ENCODE measurements at places on chromosomes 2 and 18. TPM values are rescaled to one million over a fixed set of nuclear protein-coding genes. Genes with fewer than 3 reads are reported as not detected.
A peak's percentile ranks its signal among the peaks of the same experiment; 100 is the strongest.

- DNase-seq, result no peak
These were observed 691.4 kb upstream of the FSHR start for GRCh38 chr2:49845671-49846070.

RPRM gene
- 0.21 TPM for total RNA-seq

GRCh38 chr2:71005271-71006202, 10.9 kb upstream of the TEX261 start:
- no peak for DNase-seq

FBXO48 gene
- 0.82 TPM for total RNA-seq

GRCh38 chr2:70083344-70084156, 3.7 kb upstream of the PCBP1 start:
- no peak for DNase-seq

GRCh38 chr2:75720525-75720924, 9.8 kb upstream of the GCFC2 start:
- DNase-seq, result no peak

GRCh38 chr2:188295067-188295685, 3.5 kb downstream of the GULP1 start:
- peak; percentile 5 for DNase-seq

- DNase-seq, result no peak
These were observed 144.2 kb upstream of the DLGAP1 start for GRCh38 chr18:4599312-4599711.

IL1F10 gene
- not detected for total RNA-seq

GNAL gene
- 3.9 TPM for total RNA-seq

- peak; percentile 89 for DNase-seq
These were observed 92.0 kb downstream of the HDAC4 start for GRCh38 chr2:239308661-239309397.

DNA sequence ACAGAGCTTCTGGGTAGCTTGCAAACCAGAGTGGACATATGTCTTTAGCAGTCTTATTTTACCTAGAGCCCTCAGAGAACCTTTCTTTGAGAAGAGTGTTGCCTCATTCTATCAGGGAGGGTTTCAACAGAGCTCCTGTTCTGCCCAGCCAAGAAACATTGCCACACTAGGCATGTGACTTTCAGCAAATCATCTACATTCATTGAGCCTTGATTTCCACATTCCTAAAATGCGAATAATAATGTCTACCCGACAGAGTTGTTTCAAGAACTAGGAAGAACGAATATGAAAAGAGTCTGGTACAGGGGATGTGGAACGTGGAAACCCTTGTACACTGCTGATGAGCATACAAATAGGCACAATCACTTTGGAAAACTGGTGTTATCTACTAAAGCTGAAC, 7.8 kb upstream of the PRKAG3 start:
- no peak for DNase-seq

GRCh38 chr2:69013142-69013839, at the start of gene ANTXR1:
Gene ANTXR1 (plus strand): TSS chr2:69013179. CDS start chr2:69013500, 321 bp downstream.
- peak; percentile 93 for DNase-seq

LIPG gene
- total RNA-seq, result 2.9 TPM

SH3BP4 gene
- 20.0 TPM for total RNA-seq

DNA sequence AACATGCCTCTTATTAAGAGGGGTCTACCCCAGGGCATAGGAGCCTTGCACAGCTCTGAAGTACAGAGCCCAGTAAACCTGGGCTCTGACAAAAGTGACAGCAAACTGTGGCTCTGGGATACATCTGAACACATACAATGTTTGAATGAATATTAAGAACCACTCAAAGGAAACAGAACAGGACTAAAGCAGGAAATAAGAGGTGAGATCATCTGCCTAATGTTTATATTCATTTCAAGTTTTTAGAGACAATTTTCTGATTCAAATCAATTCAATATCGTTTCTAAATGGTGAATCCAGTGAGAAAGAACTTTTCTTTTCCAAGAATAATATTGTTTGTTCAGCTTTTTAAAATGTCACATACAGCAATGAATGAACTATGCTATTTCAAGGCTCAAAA, 136.7 kb upstream of the CAVIN2 start:
- DNase-seq, result no peak

DNA sequence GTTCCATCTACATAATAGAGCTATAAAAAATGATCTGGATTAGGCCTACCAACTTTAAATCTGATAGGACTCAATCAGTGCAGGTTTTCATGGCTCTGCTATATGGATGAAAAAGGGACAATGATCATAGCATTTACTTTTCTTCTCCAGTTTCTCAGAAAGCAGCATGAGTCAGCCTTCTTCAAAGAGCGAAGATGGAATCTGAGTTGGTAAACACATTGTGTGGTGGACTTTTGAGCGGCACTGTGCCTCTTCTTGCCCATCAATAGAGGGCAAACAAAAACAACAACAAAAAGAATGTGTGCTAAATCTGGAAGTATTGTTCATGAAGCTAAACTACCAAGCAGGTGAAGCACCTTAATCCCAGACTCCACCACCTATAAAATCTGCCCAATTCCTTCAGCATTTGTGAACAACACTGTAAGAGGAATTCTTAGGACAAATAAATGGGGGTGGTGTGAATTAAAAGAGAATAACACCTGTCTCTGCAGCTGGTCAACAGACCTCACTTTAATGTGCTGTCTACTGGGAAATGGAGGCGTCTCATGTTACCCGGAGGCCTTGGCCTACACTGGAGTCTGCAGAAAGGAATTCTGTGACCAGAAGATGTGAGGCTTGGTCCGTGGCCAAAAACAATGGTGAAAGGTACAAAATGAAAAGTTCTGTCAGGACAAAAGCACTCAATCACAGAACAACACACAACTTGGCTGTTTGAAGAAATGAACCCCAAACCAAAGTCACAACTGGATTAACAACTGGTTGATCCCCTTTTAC, 609.0 kb downstream of the IRS1 start:
- peak; percentile 70 for DNase-seq

- no peak for DNase-seq
These were observed 37.7 kb upstream of the CTDP1 start for GRCh38 chr18:79641722-79642497.

B3GNT7 gene
- 2.8 TPM for total RNA-seq

CHRNG gene
- 19.5 TPM for total RNA-seq

- no peak for DNase-seq
These were observed 652.9 kb upstream of the ID2 start for GRCh38 chr2:8028981-8029380.

DNA sequence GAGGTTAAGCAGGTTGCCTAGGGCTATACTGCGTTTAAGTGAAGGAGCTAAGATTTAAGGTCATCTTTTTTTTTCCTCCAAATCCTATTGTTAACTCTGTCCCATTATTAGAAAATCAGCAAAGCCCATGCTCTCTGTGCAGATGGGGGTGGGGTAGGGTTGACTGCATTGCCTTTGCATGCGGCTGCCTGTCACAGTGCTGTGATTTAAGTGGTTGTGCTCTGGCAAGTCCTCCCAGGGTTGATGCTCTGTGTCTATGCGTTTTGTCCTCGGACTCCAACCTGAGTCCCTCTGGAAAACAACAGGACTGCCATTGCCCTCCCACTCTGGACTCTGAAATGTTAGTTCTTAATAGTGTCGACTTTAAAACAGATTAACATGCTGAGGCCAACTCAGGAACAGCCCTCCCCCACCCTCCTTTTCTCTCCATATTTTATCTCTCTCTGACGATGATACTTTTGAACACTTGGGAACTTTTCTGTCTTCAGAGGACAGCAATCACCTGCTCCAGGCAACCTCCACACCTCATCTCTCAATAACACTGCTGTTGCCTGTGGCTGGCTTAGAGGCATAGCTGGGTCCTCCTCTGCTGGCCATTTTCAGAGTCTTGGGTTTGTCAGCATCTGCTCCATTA, 5.8 kb downstream of the FHOD3 start:
- no peak for DNase-seq

- no peak for DNase-seq
These were observed 28.1 kb downstream of the USP37 start for GRCh38 chr2:218540015-218540414.

INHBB gene
- 2.8 TPM for total RNA-seq

- no peak for DNase-seq
These were observed 83.9 kb upstream of the PGAP1 start for GRCh38 chr2:197010200-197011020.

DNA sequence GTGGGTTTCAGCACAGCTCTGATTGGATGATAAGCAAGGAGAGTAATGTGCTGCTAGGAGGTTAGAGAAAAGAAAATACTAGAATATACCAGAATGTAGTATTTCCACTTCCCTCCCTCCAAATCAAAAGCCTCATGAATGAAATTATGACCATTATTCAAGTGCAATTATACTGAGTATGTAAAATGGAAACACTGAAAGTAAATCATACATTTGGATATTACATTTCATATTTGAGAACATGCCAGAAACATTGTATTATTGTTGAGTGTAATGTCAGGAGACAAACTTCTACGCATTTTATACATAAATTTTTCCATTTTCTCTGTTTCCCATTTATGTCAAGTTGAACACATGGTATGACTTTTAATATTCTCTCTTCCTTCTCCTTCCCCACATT, 942 bp upstream of the CETN1 start:
- DNase-seq, result peak; percentile 45

WDR43 gene
- total RNA-seq, result 70.2 TPM

CD8B2 gene
- total RNA-seq, result not detected

FAM110C gene
- total RNA-seq, result 3.7 TPM

- DNase-seq, result no peak
These were observed 272.6 kb downstream of the PTGR3 start for GRCh38 chr18:74936343-74936742.

ACVR1C gene
- 0.10 TPM for total RNA-seq
